Activated CD4-positive, alpha-beta T cell treated with anti-CD3 and anti-CD28 coated beads, Interleukin-2, amount 10 ng/mL, durations not matched to agents 7 days and 5 days (primary cell): ENCODE measurements at places on chromosomes 16 and 17. TPM values are rescaled to one million over a fixed set of nuclear protein-coding genes. Genes with fewer than 3 reads are reported as not detected.

DNA sequence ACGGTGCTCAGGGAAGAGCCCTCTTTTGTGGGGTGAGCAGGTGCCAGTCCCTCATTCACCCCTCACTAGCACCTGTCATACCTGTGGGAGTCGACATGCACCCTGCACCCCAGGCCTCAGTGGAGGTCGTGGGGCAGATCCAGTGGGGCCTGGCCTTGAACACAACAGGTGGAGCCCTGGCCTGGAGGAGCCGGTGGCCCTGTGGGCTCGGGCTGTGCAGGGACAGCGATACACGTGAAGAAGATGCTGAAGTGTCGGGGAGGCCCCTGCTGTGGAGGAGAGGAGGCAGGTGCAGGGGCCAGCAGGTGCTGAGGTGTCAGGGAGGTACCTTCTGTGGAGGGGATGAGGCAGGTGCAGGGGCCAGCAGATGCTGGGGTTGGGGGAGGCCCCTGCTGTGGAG lies 31.8 kb downstream of the ZNF750 start:
- no peak overlapping the region for H3K27ac ChIP-seq
- DNase-seq = no peak
- H3K4me1 ChIP-seq = no peaks in the 10 kb centered on the region
- H3K36me3 ChIP-seq = peaks cover 2% of the 10 kb centered on the region

Gene NAGS
- total RNA-seq = 0.79 TPM

GRCh38 chr17:28940142-28940541 lies 11.2 kb downstream of the PHF12 start:
- H3K4me3 ChIP-seq = no peak overlapping the region
- H3K27me3 ChIP-seq = no peaks in the 10 kb centered on the region
- H3K27ac ChIP-seq = no peak overlapping the region
- H3K4me1 ChIP-seq = peaks cover 77% of the 10 kb centered on the region
- H3K36me3 ChIP-seq = peaks cover 63% of the 10 kb centered on the region

- H3K4me1 ChIP-seq = no peaks in the 10 kb centered on the region
- H3K27me3 ChIP-seq = no peaks in the 10 kb centered on the region
- H3K36me3 ChIP-seq = no peaks in the 10 kb centered on the region
- H3K4me3 ChIP-seq = no peak overlapping the region
Observed at GRCh38 chr16:64478252-64478906, 643.5 kb downstream of the CDH11 start.

DNA sequence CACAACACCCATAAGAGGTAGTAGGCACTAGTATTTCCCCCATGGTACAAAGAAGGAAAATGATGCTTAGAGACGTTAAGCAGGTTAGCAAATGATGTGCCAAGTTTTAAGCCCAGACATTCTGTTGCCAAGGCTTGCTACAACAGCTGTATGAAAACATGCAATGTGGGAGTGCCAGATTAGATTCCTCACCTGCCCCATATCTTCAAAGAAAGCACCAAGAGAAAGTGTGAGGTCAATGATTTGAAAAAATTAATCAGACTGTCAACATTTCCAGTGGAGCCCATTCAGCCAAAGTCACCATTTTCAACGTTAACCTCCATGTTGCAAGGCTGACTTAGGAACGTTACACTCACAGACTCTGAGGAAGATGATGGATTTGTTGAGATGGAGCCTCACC lies 61.5 kb downstream of the PCTP start:
- peaks cover 1% of the 10 kb centered on the region for H3K4me1 ChIP-seq
- no peak for DNase-seq
- no peak overlapping the region for H3K4me3 ChIP-seq
- peaks cover 3% of the 10 kb centered on the region for H3K27me3 ChIP-seq
- no peak overlapping the region for H3K27ac ChIP-seq
- no peaks in the 10 kb centered on the region for H3K36me3 ChIP-seq
